ENCODE measurements at places on chromosomes 5 and 9.

DNA sequence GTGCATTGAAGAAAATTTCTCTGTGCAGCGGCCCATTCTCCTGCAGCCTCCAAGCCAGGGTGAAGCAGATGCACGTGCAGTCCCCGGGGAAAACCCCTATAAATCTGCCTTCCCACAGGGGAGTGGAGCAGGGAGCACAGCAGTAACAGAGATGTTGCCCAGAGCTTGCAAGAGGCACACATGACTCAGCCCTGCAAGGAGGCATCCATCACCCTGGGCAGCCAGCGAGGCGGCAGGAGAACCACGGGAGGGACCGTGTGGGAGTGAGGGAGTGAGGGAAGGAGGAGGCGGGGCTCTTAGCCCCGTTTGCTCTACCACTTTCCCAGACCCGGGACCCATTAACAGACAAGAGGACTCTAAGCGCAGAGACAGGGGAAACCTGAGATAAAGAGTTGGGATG is 96.2 kb upstream of the ARAP3 start:
- DNase-seq, result no peak

DNA sequence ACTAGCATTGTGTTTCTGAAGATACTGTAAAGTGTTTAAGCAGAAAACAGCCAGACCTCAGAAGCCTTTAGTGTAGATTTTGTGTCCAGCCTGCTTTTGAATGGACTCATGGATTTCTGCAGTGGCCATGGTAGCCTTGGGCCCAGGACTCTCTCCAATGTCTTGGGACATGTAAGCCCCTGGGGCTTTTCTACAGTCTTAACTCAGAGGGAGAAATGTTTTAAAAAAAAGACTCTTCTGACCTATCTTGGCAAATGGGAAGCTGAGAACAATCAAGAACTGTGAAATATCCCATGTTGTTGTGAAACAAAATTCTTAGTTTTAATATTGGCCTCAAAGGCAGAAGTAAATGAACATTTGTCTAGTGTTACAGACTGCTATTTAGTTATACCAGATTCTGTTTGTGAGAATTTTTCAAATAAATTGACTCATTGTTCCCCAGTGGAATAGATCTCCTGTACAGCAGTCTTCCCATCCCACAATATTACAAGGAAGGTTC is 112.5 kb upstream of the DMAC1 start:
- DNase-seq, result peak; percentile 29

DNA sequence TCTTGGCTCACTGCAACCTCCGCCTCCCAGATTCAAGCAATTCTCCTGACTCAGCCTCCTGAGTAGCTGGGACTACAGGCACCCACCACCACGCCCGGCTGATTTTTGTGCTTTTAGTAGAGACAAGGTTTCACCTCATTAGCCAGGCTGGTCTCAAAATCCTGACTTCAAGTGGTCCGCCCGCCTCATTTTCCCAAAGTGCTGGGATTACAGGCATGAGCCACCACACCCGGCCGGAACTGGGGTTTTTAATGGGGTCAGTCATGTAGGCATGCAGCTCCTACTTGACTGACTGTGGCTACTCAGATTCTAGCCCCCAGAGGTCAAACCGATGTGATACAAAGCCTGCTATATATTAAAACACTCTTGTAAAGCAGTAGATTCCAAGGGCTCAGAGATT is 631.7 kb downstream of the MAT2B start:
- no peak for DNase-seq

DNA sequence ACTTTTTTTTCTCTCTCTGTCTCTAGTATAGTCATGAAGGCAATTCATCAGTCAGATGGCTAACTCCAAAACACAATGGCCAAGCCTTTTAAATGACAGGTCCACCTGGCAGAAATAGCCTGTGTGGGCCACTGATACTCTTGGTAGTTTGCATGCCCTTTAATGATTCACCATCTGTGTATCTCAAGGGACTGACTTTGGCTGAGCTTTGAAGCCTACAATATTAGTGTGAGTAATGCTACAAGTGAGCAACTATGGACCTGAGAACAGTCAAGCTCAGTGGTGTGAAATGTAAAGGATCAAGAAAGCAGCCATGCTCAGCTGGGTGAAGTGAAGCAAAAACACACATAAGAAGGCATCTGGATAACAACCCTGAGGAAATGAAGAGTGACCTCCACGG is 506.9 kb downstream of the TLE1 start:
- DNase-seq, result no peak

DNA sequence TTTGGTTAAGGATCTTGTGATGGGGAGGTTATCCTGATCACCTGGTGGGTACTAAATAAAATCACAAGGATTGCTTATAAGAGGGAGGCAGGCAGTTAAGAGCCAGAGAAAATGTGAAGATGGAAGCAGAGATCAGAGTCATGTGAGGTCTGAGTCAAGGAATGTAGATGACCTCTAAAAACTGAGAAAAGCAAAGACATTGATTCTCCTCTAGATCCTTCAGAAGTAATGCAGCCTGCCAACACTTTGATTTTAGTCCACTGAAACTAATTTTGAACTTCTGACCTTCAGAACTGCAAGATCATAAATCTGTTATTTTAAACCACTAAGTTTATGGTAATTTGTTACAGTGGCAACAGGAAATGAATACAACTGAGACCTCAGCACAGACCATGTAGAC is 499.0 kb downstream of the GADD45G start:
- DNase-seq, result no peak

DNA sequence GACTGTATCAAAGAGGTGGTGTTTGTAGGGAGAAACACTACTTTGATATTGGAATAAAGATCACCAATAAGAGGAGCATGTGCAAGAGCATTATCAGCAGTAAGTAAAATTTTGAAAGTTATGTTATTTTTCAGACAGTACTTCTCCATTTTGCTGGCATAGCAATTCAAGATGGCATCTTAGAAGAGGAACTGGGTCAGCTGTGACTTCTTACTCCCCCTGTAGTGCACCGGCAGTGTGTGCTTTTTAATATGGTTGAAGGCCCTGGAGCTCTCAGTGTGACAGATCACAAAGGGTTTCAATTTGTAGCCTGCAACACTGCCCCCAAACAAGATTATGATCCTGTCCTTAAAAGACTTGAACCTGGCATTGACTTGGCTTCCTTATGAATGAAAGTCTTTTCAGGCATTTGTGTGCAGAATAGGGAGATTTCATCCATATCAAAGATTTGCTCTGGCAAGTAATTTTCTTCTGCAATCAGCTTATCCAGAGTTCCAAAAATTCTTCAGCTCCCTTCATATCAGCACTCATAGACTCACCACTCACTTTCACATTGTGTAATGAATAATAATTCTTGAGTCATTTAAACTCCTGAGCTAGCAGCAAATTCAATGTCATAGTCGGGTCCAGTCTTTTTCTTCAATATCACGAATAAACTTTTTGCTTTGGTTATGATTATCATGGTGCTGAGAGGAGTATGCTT is 105.7 kb upstream of the MAMDC2 start:
- DNase-seq, result no peak

GRCh38 chr5:140363631-140364471 is 3.9 kb downstream of the SLC4A9 start:
- no peak for DNase-seq

- DNase-seq, result no peak
Observed at GRCh38 chr5:856531-857425, 6.0 kb upstream of the ZDHHC11 start.

DNA sequence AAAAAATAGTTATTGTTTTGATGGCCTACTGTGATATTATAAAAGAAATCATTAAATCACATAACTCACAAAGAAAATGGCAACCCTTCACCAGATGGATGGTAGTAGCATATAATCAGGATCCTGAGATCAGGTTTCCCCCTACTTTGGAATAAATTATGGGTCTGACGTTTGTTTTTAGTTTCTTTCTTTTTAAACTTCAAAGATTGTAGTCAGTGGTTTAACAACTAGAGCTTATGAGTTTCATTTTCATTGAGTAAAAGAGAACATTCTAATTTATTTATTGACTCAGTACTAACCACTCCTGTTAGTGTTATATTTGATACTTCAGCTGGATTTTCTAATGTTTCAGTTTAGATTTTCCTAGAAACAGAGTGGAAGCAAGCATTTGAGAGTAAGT is 218.0 kb upstream of the PCSK5 start:
- DNase-seq, result no peak

DNA sequence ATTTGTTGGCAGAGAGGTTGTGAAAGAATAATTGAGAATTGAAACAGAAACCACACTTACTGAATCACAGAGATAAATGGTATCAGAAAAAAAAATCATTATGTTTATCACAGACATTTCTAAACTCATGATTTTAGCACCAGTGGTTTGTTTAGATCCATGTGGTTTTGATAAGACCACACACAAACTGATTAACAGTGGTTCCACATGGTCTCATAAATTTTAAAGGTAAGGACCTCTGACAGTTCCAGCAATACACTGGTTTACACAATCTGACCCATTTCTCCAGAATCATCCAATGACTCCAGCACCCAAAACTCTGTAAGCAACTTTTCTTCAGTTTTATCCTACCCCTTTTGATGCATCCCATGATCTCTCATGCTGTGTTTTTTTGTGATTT is 261.2 kb downstream of the ANXA1 start:
- no peak for DNase-seq

- no peak for DNase-seq
Observed at GRCh38 chr5:104789366-104789765, 1226.8 kb upstream of the NUDT12 start.

DNA sequence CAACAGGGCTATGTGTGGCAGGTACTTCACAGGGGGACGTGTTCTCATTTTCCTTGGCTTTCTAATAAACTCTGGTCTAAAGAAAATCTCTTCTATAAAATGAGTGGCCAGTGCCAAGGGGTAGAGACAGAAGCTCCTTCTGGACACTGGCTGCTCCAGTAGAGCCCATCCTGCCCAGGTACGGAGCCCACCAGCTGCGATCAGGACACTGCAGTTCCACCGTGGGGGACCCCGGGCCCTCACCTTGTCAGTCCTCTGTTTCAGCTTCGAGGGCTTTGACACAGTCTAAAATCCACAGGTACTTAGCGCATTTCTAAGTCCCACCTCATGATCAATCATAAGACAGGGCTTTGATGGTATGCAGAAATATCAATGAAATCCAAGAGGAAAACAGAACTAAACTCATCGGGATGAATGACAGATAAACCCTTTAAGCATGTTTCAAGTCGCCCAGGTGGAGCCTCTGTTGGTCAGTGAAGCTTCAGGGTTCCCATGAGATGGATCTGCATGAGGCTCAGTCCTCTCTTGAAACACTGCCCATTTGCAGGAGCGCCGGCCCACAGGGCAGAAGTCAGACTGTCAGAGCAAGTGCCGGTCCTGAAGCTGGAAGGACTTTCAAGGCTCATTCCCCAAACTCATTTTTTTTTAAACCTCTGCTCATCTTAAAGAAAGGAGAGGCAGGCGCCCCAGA is 20.3 kb upstream of the TERT start:
- DNase-seq, result no peak

GRCh38 chr5:88145611-88146467 is 122.8 kb downstream of the TMEM161B start:
- DNase-seq, result peak; percentile 55

- no peak for DNase-seq
Observed at GRCh38 chr5:36664766-36665165, 58.4 kb downstream of the SLC1A3 start.

GRCh38 chr5:179550511-179551342 is at the start of gene RUFY1:
RUFY1 (plus strand) TSS chr5:179550554; CDS start chr5:179550570, 16 bp downstream.
- DNase-seq, result peak; percentile 64

DNA sequence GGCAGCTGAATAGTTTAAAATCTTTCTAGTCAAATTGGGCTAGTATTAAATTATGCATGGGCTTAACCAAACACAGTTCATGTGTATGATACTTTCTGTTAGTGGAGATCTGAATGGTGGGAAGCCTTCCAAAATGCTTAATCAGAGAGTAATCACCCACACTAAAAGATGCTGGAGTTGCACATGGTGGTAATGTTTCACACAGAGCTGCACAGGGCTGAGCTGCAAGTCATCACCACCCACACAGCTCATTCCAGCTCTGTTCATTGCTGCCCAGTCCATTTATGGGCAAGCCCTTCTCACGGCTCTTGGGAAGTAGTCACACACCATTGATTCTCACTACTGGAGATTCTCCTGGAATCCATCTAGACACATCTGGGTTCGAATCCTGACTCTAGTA is 351.5 kb upstream of the KCNN2 start:
- no peak for DNase-seq

DNA sequence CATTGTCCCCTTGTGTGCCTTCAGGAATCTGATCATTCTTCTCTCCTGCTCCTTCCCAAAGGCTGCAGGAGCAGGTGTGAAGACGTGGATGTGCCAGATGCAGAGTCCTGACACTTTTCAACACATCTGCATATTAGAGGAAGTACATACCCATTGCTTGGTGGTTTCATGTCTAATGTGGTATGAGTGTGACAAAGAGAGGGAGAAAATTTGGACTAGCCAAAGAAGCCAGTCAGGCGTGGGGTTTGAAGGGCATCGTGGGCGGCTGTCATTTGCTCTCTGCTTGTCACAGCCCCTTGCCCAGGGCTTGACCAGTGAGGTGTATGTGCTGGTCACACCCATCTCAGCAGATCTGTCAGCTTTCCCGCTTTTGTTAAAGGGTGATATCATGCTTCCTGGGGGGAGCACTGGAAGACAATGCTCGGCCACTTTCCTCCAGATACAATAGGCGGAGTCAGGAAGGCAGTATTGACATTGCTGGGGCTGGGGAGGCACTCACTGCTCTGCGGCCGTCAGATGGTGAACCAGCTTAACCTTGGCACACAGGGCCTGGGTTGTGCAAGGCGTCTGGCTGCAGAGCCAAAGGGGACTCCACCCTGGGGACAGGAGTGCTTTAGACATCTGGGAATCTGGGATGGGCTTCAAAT is 8.6 kb downstream of the TEK start:
- no peak for DNase-seq

DNA sequence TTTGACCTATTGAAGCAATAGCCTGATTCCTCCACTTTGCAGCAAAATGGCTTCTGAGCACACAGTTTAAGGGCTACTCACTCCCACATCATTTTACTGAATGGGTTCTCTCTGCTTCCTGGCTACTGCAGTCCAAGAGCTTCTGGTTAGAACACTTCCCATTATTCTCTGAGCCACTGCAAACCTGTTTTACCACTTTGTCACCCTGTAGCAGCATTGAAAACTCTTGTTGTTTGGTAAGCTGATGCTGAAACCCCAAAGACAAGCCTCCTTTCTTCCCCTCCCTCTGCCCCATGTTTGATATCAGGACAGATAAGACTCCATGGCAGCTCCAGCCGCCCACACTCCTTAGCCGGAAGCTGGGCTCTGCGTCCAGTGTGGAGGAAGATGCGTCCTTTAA is 84.4 kb upstream of the RARS1 start:
- DNase-seq, result no peak

DNA sequence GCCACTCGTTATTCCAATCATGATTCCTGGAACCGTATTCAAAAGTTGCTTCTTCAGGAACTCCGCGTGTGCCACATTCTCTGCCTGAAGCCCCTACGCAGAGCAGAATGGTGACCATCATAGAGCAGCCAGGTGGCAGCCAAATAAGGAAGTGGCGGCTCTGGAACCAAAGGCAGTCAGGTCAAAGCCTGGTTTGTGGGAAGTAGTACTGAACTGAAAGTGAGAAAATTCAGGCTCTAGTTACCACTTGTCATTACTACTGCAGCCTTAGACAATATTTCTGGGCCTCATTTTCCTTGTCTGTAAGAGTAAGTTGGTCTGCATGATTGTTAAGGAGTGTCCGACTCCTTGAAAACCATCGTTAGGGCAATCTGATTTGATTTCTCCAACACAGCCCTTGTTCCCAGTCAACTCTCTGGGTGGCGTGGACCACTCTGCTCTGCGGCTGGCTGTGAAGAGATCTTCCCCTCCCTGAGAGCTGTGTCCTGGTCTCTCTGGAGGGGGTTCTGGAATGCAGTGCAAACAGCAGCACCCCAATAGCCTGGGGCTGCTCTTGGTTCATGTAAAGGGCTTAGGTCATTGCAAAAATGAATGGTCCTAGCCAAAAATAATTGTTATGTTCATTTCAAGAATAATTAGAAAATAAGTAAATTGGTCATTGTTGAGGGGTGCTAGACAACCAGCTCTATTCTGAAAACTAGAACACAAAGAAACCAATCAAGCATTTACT is 102.4 kb downstream of the MED27 start:
- no peak for DNase-seq

All from pons (tissue), 1 donor.